H4 (cell line): ENCODE measurements at places on chromosomes 13 and 19.

DNA sequence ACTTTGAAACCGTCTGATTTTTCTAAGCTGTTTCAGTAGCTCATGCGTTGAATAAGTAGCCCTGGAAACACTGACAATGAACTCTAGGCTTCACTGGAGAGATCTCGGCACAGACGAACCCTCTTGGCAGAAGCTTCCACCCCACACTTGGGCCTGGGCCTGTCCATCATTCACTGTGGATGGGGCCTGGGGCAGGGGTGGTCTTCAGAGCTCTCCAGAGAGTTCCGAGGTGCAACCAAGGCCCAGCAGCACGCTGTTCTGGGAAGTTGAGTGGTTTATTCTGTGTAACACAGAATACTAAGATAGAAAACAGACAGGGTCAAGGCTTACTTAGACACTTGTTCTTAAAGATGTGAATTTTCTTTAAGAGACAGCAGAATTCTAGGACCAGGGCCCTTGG, 21.9 kb downstream of the NAXD start:
- DNase-seq: no peak

DNA sequence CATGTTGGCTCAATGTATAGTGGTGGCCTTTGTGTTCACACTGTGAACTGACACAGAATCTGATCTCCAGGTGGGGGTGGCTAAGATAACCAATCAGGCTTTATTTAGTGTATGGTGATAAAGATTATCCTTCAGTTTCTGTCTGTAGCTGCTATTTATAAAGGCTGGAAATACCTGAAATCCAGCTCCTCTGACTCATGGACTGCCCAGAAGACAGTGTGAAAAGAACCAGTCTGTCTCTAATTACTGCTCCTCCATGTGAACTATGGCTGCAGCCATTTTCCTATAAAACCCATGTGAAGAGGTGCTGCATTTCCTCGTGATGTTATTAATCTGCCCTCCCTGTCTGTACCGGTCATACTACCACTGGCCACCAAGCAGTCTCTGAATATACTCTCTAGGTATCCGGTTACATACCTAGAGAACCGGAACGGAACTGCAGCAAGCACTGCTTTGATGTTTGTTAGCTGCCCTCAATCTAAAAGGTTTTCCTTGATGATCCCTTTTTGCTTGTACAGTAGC, 238.0 kb downstream of the LHFPL6 start:
- DNase-seq: no peak

DNA sequence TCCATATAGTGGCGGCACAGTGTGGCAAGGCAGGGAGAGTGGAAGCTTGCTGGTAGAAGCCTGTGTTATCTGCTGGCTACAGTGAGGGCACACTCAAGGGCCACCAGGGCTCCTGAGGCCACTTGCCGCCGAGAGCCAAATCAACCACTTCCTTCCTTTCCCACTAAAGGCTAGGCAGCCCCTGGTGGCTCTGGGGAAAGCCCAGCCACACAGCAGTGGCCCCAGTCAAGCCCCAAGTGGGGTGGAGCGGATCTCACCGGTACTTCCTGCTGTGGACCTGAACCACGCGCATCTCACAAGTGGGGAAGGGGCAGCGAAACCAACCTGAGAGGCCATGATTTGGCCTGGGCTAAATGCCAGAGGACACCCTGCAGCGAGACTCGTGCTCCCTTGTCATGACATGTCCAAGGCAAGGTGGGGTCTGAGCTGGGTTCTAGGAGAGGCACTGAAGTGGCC, 21.9 kb upstream of the SLC35E1 start:
- no peak for DNase-seq

- DNase-seq: no peak
Observed at GRCh38 chr13:20403826-20404225, 121.8 kb downstream of the CRYL1 start.

GRCh38 chr19:36092566-36092965, 18.4 kb upstream of the OVOL3 start:
- no peak for DNase-seq
